T-helper 2 cell treated with Interferon-gamma antibody and Interleukin-4, amounts not matched to agents 5 μg/mL and 100 μg/mL, for 36 hours (primary cell): ENCODE measurements at places on chromosomes 2 and 18.

GRCh38 chr2:201432038-201432620, 19.1 kb downstream of the TRAK2 start:
- DNase-seq = no peak

GRCh38 chr2:64329848-64330247, 124.1 kb upstream of the LGALSL start:
- no peak for DNase-seq

- DNase-seq = no peak
Observed at GRCh38 chr2:32783469-32783868, 155.6 kb downstream of the TTC27 start.

- no peak for DNase-seq
Observed at GRCh38 chr2:48444404-48444803, 85.5 kb upstream of the STON1 start.

GRCh38 chr2:210169516-210170195, 1.6 kb downstream of the KANSL1L start:
- no peak for DNase-seq
